ENCODE measurements at places on chromosomes 4 and X.

- DNase-seq = no peak
Measured at GRCh38 chr4:4592414-4592813, 50.6 kb upstream of the STX18 start.

GRCh38 chr4:69071286-69071685 is 25.0 kb upstream of the UGT2B7 start:
- DNase-seq = no peak

DNA sequence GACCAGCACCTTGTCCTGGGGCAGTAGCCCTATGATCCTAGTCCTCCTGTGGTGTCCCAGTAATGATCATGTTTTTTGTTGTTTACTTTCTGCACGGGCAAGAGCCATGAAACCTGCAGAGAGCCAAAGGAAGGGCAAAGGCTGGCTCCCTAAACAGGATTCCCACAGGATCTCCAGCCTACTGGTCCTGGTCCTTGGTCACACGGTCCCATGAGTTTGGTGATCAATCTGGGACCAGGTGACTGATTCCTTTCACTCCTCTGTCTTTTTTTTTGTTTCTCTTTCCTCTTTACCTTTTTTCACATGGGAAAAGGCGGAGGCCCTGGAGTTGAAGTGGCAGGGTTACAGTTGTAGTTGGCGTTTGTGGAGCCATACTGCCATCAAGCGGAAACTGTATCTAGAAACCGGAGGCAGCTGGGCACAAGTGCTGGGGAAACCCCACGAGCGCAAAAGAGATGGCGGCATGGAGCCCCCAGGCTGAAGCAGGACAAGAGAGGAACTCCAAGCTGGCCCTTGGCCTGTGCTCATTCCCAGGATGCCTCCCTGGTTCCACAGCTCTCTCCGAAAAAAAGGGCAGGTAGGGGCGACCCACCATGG is 34.6 kb downstream of the NBDY start:
- no peak for DNase-seq

- no peak for DNase-seq
Measured at GRCh38 chr4:100422894-100423293, 94.9 kb downstream of the EMCN start.

DNA sequence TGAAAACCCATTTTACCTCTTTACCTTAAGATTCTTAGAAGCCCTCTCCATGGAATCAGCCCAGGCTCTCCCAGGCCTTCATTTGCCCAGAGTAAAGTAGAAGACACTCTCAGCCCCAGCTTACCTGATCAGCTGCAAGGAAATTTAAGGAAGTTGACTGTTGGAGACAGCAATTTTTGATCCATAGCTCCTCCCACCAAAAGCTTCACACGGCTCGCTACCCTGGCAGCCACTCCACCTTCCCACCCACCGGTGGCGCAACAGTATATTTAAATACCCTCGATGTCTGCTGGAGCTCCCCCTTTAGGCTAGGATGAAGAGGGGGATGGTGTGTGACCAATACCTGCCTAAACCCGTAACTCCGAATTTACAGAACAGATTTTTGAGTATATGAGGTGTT is 75.4 kb downstream of the MBNL3 start:
- no peak for DNase-seq

DNA sequence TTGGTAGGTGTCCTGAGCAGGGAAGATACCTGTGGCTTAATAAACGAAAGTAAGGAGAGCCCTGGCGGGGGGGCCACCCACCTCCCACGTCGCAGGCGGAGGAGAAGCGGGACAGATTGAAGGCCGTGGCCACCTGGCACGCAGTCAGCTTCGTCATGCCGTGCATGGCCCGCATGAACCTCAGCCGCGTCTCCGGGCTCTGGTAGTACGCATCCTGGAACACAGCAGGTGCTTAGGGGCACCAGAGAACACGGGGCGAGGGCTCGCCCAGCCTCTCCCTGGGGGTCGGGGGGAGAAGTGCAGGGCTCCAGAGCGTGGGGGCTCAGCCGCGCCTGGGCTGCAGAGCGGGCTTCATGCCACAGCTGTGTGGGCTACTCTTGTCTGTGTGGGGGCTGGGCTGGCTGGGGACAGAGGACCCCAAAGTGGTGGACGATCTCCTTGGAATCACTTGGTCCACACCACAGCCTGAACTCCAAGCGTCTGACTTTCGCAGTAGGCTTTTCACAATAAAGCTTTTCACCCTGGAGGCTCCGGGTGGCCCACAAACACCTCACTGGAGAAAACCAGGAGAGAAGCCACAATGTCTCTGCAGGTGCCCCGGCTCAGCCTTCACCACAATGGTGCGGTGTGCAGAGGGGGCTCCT is 27.1 kb upstream of the SLC25A6 start:
- DNase-seq = no peak

- peak; percentile 30 for DNase-seq
Measured at GRCh38 chr4:145179281-145179860, 1.0 kb downstream of the OTUD4 start.

DNA sequence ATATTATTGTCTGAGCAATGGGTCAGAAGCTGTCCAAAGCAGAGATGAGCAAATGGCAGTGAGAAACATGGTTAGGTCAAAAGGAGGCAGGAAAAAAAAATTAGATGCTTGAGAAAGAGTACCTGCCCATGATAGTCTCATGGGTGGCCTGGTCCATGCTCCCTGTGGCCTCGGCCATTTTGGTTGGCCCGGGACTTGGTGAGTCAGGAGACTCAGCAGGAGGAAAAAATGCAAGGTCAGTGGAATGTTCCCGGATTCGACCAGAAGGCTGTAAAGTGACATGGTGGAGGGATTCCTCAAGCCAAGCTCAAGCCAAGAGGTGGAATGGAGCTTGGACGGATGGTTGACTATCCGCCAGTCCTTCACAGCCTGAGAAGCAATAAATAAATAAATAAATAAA is 236.7 kb downstream of the ASMT start:
- DNase-seq = no peak

- DNase-seq = no peak
Measured at GRCh38 chr4:576245-576821, at the start of gene TMEM271. Gene TMEM271, minus strand, starts transcription at chr4:576295. Its CDS starts 233 bp downstream, at chr4:576062.

DNA sequence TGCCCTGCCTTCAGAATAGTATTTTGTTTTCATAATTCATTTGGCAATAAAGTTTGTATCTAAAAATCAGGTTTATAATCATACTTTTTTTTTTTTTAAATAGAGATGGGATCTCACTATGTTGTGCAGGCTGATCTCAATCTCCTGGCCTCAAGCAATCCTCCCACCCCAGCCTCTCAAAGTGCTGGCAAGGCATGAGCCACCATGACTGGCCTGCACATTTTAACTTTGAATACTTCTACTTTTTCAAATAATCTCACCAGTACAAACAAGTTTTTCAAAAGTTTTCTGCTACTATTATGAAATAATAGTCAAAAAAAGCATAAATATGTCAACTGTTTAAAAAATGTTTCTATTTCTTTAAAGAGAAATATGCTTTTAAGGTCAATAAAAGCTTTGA is 69.6 kb upstream of the GPR34 start:
- no peak for DNase-seq

DNA sequence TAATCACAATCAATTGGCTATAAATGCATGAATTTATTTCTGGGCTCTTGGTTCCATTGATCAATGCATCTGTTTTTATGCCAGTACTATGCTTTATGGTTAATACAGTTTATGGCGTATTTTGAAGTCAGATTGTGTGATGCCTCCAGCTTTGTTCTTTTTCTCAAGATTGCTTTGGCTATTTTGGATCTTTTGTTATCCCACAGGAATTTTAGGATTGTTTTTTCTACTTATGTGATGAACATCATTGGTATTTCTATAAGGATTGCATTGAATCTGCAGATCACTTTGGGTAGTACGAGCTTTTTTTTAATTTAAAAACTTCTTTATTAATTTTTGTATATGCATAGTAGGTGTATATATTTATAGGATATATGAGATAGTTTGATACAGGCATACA is 338.7 kb upstream of the IGFBP7 start:
- DNase-seq = no peak

DNA sequence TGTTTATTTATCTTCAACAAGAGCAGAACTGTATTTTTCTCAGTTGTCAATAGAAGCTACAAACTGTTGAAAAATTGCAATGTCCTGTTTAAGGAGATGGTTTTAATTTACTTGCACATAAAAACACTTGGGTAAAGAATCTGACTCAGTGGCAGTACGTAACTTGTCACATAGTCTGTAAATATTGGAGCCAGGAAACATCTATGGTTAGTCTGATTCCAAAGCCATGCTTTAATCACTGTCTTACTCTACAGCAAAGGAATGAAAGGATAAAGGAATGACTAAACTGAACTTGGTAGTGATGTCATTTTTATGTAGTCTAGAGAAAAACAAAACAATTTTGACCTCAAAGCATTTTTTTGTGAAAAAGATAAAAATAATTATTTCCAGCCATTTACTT is 537.2 kb downstream of the STIM2 start:
- DNase-seq = no peak

GRCh38 chr4:187236209-187236890 is 512.7 kb upstream of the FAT1 start:
- DNase-seq = no peak

- no peak for DNase-seq
Measured at GRCh38 chrX:124940531-124940930, 379.1 kb upstream of the TEX13C start.

DNA sequence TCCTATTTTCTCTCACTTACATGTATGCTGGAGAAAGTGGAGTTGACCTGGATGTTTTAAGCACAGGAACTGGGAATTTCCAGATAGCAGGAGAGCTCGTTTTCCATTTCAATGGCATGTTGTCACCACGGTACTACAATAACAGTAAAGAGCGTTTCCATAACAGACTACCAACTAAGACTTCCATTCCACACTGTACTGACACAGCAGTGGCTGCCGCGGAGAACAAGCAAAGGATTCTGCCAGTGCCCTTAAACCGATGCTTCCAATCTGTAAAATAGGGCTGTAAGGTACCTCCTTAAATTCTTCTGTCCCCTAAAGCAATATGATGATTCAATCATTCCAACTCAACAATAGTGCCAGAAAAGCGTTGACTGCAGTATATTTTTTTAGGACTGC is 143.9 kb downstream of the KLHL13 start:
- DNase-seq = no peak

GRCh38 chr4:104942990-104943743 is 203.5 kb upstream of the TET2 start:
- DNase-seq = no peak

DNA sequence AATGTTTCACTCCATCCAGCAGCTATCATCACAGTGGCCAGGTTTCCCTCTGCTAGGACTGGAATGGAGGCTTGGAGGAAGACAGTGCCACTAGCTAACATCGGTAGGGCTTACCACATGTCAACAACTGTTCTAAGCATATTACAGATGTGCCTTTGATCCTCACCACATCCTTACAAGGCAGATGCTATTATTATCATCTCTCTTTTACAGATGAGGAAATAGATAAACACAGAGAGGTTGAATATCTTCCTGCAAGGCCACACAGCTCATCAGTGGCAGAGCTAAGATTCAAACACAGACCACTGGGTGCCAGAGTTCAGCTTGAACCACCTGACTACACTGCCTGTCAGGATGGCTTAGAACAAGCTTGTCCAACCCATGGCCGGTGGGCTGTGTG is 47.4 kb downstream of the MAMLD1 start:
- no peak for DNase-seq

DNA sequence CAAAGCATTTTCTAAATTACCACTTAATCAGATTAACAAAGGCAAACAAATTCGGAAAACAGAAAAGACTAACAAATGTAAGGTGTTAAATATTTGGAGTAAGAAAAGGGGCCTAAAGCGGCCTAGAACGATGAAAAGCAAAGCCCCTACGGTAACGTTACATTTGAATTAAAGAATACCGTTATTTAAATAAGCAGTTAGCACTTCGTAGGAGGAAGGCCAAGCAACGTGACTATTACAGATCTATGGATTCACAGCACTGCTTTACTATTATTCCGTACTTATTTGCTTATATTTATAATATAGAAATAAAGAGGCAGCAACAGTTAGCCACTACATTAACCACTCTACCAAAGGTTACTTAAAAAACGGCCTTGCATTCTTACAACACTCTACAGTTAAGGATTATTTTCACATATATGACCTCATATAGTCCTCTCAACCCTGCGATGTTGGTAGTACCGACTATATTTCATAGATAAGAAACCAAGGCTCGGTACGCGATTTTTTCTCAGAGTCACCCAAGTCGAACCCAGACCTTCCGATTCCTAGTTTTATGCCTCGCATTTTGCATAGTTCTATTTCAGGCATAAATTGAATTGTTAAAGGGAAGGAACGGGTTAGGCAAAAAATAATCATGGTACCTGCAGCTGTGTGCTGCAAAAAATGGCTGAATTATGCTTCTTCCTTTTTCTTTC is 2.9 kb downstream of the KLHL15 start:
- DNase-seq = peak; percentile 10

DNA sequence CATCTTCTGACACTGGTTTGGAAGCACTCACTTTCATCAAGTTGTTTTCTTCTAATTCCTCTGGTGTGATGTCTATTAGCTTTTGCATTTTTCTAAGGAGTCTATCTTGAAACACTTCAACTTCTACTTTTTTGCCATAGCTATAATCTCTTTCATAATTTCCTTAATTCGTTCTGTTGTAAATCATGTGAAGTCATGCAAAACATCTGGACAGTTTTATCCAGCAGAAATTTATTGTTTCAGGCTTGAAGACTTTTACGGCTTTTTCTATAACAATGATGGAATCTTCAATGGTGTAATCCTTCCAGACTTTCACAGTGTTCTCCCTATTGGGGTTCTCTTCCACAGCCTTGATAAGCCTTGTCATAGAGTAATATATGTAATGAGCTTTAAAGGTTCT is 74.9 kb upstream of the PABPC4L start:
- no peak for DNase-seq

- no peak for DNase-seq
Measured at GRCh38 chrX:86348669-86349068, 200.4 kb downstream of the DACH2 start.

- DNase-seq = no peak
Measured at GRCh38 chr4:153785910-153786721, 2.8 kb downstream of the SFRP2 start.

DNA sequence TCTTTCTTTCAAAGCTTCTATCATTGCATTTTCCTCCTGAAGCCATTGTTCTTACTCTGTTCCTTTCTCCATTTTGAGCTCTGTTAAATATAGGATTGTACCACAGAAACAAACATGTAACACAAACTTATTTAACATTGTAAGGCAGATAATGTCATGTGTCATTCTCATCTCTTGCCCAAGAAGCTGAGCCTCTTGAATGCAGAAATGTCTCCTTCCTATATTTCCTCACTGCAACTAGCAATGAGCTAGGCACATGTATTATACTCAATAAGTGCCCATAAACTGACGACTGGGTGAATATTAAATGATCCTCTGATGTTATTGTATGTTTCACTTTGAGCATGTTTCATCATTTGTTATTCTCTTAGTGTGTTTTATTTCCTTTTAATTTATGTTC is 56.7 kb upstream of the SLC7A11 start:
- DNase-seq = no peak

DNA sequence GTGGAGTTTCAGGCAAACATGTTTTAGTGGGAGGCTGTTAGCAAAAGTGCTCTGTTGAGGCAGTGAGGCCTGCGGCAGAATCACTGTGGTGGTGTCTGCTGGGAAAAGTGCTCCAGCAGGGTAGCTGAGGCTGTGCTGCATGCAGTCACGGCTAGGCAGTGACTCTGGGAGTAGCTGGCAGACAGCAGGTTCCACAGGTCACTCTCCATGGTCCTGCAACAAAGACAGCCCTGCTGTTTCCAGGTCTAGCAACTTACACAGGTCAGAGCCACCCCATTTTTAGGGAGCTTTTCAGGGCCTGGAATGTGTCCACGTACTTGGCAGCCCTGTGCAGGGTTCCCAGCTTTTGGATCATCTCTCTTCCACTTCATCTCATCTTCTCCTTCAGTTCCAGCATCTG is 184.3 kb downstream of the NAA11 start:
- DNase-seq = no peak

GRCh38 chr4:794900-795725 is 30.8 kb downstream of the CPLX1 start:
- DNase-seq = no peak

All from foreskin melanocyte (primary cell).